ENCODE measurements at places on chromosomes 2 and 18.

DNA sequence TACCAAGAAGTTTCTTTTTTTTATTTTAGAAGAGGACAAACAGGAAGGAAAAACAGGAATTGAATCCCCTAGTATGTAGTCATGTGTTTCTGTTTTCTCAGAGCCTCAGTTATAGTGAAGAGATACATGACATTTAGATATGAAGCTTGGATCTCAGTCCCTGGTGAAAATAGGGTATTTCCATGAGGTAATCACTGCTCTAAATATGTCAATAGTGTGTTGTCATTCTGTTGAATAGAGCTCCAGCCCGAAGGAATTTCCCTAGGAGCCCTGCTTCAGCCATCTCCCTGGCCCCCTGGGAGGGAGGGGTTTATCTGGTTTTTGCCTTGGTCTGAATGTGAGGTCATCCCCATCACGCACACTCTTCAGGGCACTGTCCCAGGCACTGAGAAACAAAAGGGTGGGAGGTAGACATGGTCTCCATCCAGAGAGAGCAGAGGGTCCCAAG, 47.1 kb upstream of the REL start:
- DNase-seq, result no peak

DNA sequence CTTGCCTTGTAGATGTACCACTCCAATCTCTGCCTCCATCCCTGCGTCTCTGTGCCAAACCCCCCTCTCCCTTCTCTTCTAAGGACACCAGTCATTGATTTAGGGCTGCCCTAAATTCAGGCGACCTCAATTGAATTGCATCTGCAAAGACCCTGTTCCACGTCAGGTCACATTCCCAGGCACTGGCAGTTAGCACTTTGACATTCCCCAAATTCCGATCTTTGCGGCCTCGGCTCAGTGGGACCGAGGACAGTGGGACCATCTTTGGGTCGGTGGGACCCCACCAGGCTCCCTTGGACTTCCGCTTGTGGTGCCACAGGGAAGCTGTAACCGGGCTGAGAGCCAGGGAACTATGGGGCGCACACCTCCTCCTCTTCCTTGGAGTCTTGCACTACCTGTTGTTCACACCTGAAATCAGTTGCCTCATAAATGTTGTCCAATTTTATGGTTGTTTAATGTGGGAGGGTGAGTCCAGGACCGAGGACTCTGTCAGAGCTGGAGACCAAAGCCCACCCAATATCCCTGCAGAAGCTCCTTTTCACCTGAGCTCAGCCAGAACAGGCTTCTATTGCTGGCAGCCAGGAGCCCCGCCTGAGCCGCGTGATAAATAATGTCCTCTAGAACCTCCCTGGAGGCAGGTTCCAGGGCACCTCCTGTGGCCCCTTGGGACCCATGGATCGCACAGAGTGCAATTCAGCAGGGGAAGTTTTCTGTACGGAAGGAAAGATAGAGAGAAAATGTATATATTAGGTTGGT, 271.6 kb downstream of the EIPR1 start:
- no peak for DNase-seq

DNA sequence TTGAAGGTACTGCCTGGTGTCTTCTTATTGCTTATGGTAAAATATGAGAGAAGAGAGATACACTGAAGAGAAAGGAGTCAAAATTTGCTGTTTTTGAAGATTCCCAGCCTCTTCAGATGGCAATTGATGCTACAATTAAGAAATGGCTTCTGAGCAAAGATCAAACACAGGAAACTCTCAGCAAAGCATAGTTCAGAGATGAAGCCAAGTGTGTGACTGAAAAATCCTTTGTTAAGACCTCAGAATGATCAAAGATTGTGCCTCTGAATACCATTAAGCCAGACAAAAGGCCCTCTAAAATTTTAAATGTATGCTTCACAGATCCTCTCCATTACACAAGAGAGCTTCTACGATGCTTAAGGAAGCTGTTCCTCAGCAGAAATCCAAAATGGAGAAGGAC, 216.3 kb downstream of the UXS1 start:
- DNase-seq, result no peak

DNA sequence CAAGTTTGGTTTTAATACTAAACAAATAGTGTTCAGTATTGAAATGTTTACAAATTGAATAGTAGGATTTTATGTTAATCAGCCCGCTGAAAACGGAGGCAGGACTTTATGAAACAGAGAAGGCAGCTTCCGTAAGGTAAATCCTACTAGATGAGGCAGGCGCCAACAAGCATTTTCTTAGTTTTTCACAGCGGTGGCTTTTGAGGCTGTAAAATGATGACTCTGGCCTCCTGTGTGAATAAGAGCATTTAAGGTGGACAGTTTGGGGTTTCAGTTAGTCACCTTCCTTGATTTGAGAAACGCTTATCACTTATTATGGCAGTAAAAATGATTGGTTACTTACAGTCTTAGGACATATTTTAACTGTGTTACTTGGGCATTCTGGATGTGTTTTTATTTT, 212.9 kb downstream of the PTGR3 start:
- no peak for DNase-seq

- DNase-seq, result no peak
Observed at GRCh38 chr2:30684996-30685395, 122.2 kb downstream of the CAPN13 start.

- no peak for DNase-seq
Observed at GRCh38 chr2:65818873-65819451, 386.6 kb upstream of the SPRED2 start.

GRCh38 chr18:42165922-42166513, 211.0 kb downstream of the PIK3C3 start:
- DNase-seq, result no peak

DNA sequence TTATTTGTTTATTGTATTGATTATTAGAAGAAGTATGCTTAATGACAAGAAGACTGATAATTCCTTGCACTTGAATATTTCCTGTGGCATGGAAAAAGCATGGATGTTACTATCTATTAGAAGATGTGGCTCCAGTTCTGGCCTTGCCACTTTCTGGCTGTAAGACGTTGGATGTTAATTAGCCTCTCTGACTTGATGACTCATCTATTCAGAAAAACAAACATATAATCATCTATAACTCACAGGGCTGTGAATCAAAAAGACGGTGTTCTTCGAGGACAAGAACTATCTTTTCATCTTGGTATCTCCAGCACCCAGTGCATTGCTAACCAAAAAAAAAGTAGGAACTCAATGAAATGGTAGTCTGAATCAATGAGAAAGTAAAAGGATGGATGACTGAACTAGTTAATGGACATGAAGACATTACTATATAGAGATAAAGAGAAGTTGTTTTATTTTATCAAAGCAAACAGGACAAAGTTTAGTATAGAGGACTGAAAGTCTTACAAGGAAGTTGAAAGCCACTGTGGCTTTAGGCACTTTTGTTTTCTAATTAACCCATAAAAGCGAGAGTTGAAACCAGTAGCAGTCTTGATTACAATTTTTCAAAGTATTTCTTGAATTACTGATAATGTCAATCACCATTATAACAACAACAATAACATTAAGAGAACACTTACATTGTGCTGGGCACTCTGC, 145.3 kb downstream of the RND3 start:
- DNase-seq, result no peak

- no peak for DNase-seq
Observed at GRCh38 chr2:102251042-102251848, 60.1 kb upstream of the IL1RL1 start.

GRCh38 chr2:238919307-238919706, 71.4 kb downstream of the TWIST2 start:
- no peak for DNase-seq

- DNase-seq, result no peak
Observed at GRCh38 chr2:80326214-80326613, 21.7 kb upstream of the LRRTM1 start.

DNA sequence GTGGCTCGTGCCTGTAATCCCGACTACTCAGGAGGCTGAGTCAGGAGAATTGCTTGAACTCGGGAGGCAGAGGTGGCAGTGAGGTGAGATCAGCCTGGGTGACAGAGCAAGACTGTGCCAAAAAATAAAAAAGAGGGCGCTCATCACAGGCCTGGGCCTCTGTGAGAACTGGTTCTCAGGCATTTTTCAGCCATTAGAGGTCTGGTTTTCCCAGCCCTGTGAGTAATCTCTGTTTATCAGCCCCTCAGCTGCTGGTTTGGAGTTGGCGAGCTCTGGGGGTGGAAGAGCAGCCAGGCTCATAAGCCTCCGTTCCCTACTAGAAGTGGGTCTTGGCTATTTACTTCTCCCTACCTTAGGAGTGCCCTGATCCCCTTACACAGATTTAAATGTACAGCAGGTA, 53.1 kb downstream of the CHRNA1 start:
- no peak for DNase-seq

GRCh38 chr2:228599297-228599696, 417.8 kb upstream of the SPHKAP start:
- no peak for DNase-seq

DNA sequence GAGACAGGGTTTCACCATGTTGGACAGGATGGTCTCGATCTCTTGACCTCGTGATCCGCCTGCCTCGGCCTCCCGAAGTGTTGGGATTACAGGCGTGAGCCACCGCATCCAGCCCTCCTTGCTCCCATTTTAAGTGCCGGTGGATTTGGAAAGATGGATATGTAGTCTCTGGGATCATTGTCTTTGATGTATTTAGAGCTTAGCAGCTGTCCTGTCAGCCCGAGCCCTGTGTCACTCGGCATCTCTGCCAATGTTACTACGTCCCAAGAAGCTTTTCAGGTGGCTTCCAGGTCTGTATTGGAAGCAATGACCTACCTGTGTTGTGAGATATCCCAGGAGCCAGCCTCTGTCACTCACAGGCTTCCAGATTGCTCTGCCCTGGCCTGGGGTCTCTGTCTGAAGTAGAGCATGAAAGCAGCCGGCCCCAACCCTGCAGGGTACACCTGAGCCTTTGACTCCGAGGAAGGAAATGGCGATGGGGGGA, 35.3 kb downstream of the MAP4K4 start:
- no peak for DNase-seq

- DNase-seq, result no peak
Observed at GRCh38 chr18:51442012-51442411, 244.5 kb upstream of the MEX3C start.

- DNase-seq, result no peak
Observed at GRCh38 chr2:2641541-2642410, 310.7 kb upstream of the MYT1L start.

- no peak for DNase-seq
Observed at GRCh38 chr2:26702025-26702424, 9.5 kb downstream of the KCNK3 start.

DNA sequence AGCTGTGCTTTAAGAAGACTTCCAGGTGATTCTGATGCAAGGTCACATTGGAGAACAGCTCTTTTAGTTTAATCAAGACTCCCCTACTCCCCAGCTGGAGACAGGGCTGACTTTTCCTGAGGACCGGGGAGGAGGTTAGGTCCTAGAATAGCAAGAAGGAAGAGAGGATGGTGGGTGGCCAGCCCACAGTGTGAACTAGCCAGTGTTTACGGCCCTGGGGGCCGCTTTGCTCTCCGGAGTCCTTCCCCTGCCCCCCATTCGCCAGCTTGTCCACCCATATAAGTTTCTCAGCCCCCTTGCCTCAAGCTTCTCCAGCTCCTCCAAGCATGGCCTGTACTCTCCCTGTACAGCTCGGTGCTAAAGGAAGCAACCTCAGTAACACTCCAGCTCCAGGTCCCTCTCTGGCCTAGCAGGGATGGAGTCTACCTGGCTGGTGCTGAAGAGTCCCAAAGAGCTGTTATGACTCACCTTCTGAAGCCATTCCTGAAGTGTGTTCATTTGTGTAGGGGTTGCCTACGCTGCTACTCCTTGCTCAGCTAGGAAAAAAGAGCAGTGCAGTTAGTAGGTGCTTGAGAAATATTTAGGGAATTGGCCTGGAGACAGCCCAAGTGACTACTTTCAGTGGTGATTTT, 7.9 kb downstream of the INPP4A start:
- DNase-seq, result no peak

DNA sequence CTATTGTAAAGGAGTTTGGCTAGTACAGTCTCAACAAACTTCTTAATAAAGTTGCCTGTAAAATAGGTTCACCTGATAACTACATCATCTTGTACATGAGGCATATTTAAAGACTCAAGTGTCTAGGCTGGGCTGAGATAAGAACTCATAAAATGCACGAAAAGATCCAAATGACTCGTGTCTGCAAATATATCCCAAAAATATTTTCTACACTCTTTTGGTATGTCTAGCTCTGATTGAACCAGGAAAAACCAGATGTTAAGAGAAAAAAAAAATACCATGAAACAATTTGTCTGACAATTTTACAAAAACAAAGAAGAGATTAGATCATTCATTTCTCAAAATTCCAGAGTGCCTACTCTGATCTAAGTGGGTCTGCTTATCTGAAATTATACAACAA, 166.9 kb upstream of the OSR1 start:
- no peak for DNase-seq

- DNase-seq, result no peak
Observed at GRCh38 chr18:24530630-24531111, 70.2 kb downstream of the HRH4 start.

GRCh38 chr2:96267159-96267971, 1.3 kb downstream of the CIAO1 start:
- DNase-seq, result no peak

DNA sequence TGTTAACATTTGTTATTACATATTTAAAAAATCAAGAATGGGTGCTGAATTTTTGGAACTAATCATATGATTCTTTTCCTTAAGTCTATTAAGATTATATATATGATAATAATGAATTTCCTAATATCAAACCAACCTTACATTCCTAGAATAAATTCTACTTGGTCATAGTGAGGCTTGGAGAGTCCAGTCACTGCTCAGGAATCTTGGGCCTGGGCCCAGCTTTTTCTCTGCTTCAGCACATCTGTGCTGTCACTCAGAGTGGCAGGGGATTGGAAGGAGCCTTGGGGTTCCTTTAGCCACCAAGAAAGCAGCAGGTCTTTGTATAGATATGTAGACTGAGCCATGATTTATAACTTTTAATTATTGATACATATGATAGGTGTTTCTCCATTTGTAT, 19.9 kb upstream of the ZAP70 start:
- no peak for DNase-seq

GRCh38 chr2:218286570-218287459, 5.5 kb downstream of the TMBIM1 start:
- DNase-seq, result no peak

DNA sequence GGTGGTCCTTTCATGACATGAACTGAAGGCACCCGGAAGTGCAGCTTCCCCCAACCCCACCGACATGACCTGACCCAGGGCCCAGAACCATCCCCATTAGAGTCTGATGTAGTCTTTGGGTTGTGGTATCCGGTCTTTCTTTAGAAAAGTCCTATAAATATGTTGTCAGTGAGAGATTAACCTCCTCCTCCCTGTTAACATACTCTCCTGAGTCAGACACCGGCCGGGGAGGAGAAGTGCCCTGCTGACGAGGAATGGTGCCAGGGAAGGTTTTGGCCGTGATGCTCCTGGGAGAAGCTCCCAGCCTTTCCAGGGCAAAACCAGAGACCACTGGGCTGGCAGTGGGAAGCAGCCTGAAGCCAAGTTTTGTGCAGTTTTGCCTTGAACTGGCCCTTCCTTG, 109.0 kb downstream of the LAMA3 start:
- DNase-seq, result no peak
